SK-N-MC (cell line): ENCODE measurements at places on chromosomes 6 and 20.

- no peak for DNase-seq
Observed at GRCh38 chr6:137892271-137892708, 25.2 kb downstream of the TNFAIP3 start.

GRCh38 chr6:34018026-34018425 lies 127.9 kb downstream of the GRM4 start:
- DNase-seq: no peak

- DNase-seq: no peak
Observed at GRCh38 chr20:2794202-2794748, 6.2 kb downstream of the CPXM1 start.

DNA sequence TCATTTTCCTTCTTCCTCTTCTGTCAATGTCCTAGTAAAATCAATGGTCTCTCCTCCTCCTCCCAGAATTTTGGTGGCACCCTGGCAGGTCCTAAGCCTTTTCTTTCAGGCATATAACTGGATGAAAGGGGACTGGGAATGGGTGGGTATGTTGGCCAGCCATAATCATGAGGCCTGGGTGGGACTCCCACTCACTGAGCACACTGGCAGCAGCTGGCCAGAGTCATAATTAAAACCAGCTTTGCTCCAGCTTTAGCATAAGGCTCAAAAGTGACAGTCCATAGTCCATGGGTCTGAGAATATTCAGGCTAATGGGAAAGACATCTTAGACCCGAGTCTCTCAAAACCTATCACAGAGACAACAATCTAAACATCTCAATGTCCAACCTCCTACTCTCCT lies 190.0 kb upstream of the BTBD3 start:
- DNase-seq: no peak

DNA sequence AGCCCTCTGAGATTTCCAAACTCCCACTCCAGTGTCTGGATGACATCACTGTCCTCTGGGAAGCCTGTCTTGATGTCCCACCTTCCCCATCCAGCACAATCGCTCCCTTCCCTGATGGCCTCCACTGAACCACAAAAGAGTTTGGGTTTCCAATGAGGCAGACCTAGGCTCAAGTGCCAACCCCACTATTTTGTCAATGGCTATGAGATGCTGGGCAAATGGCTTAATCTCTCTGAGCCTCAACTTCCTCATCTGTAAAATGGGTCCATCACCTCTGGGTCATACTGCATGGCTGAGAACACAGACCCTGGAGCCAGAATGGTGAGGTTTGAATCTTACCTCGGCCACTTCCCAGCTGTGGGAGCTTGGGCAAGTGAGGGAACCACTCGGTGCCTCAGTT lies 11.7 kb downstream of the SLC13A3 start:
- DNase-seq: no peak

- no peak for DNase-seq
Observed at GRCh38 chr20:17029698-17030097, 197.1 kb upstream of the PCSK2 start.

GRCh38 chr6:16511040-16511660 lies 250.1 kb downstream of the ATXN1 start:
- DNase-seq: no peak
